ENCODE measurements at places on chromosomes 4 and X.

GRCh38 chrX:24561121-24561520, 86.0 kb downstream of the PCYT1B start:
- DNase-seq = no peak

GRCh38 chr4:152015597-152016302, 254.9 kb upstream of the GATB start:
- no peak for DNase-seq

DNA sequence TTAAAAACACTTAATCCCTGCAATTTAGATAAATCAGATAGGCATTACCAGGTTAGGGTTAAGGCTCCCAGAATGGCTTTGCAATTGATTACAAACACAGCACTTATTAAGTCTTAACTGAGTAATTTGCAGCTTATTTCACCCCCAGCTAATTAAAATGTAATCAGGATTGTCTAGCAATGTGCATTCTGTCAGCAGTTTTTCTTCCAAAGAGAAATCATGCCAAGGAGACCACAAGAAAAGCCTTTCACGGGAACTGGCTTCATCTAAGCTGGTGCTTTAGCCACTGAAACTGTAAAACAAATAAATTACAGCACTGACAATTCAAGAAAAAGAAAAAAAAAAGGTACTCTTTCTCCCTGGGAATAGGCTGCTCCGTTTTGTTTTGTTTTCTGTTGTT, 2.1 kb downstream of the ANOS1 start:
- DNase-seq = no peak

- DNase-seq = no peak
Measured at GRCh38 chr4:88398381-88398780, 19.7 kb downstream of the HERC6 start.

- DNase-seq = no peak
Measured at GRCh38 chr4:184196730-184197385, 20.8 kb downstream of the ENPP6 start.

DNA sequence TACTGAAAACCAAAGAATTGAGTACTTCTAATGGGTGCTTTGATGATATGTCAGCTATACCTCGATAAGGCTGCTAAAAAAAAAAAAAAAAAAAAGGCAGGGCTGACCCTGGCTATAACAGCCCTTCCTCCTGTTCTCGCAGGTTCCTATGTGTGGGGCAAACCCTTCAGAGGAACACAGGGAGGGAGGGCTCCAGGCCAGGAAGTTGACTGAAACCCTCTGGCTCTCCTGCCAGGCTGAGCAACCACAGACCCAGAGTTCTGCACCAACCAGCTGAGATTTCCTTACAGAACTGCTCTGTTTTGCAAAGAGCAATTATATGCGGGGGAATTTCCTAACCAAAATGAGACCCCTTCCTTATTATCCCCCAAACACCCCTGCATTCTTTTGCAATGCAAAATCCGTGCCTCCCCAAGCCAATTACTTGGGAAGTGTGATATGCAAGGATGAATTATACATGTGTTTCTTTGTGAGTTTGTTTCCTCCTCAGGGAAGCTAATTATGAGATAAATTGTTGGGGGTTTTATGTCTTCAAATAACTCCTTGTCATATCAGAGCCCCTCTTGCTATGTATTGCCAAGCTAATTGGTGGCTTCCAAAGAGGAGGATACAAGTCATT, 45.6 kb downstream of the PDHA1 start:
- no peak for DNase-seq

- DNase-seq = no peak
Measured at GRCh38 chr4:126778348-126778747, 854.4 kb upstream of the INTU start.

GRCh38 chr4:24511371-24512063, 72.8 kb downstream of the DHX15 start:
- no peak for DNase-seq

- DNase-seq = no peak
Measured at GRCh38 chrX:153966841-153967535, 4.6 kb downstream of the HCFC1 start.

GRCh38 chr4:176601124-176601523, 191.6 kb downstream of the VEGFC start:
- DNase-seq = no peak

- no peak for DNase-seq
Measured at GRCh38 chr4:1417522-1418390, 11.5 kb upstream of the NKX1-1 start.

- DNase-seq = no peak
Measured at GRCh38 chr4:103012060-103012459, 7.4 kb downstream of the SLC9B1 start.
